B cell (primary cell): ENCODE measurements at places on chromosomes 4 and X. TPM values are rescaled to one million over a fixed set of nuclear protein-coding genes. Genes with fewer than 3 reads are reported as not detected.

GATA1 gene
- not detected in 2 replicates for total RNA-seq

SPANXA2 gene
- not detected in 2 replicates for total RNA-seq

PTCHD1 gene
- not detected in 2 replicates for total RNA-seq

FGFBP1 gene
- not detected in 2 replicates for total RNA-seq

TREX2 gene
- total RNA-seq, result 3.3 and 3.4 TPM in 2 replicates

IQSEC2 gene
- 0.94 and 1.1 TPM in 2 replicates for total RNA-seq

MAGEB17 gene
- not detected in 2 replicates for total RNA-seq

SLITRK4 gene
- not detected in 2 replicates for total RNA-seq

DGAT2L6 gene
- not detected in 2 replicates for total RNA-seq

LRCH2 gene
- total RNA-seq, result not detected in 2 replicates

ASB9 gene
- not detected in 2 replicates for total RNA-seq

SEPSECS gene
- 16.3 and 17.0 TPM in 2 replicates for total RNA-seq

ZFYVE28 gene
- 12.1 and 13.4 TPM in 2 replicates for total RNA-seq

MAGEB2 gene
- not detected in 2 replicates for total RNA-seq

XAGE2 gene
- total RNA-seq, result not detected in 2 replicates

CC2D2A gene
- not detected in 2 replicates for total RNA-seq

SYP gene
- 1.2 TPM in 2 replicates for total RNA-seq

MID1IP1 gene
- 46.2 and 47.8 TPM in 2 replicates for total RNA-seq

HHIP gene
- 0.39 TPM in 1 of 2 replicates, not detected in the other for total RNA-seq

PCDH19 gene
- total RNA-seq, result not detected in 2 replicates

ARHGAP4 gene
- total RNA-seq, result 242 TPM in 2 replicates

CD99 gene
- total RNA-seq, result 133 TPM in 2 replicates

C4orf17 gene
- not detected in 2 replicates for total RNA-seq

TAB3 gene
- 24.4 and 26.5 TPM in 2 replicates for total RNA-seq

CFP gene
- total RNA-seq, result 0.59 and 2.0 TPM in 2 replicates

MEPE gene
- total RNA-seq, result not detected in 2 replicates

FAM53A gene
- total RNA-seq, result 1.8 and 4.2 TPM in 2 replicates

NAP1L3 gene
- total RNA-seq, result 0.12 and 0.17 TPM in 2 replicates

RTL9 gene
- not detected in 2 replicates for total RNA-seq

TMEM185A gene
- total RNA-seq, result 27.5 and 28.6 TPM in 2 replicates

FAM47C gene
- total RNA-seq, result not detected in 2 replicates

DCX gene
- not detected in 2 replicates for total RNA-seq

SLC16A2 gene
- total RNA-seq, result not detected in 2 replicates

CXCL8 gene
- 0.32 and 1.7 TPM in 2 replicates for total RNA-seq

UGT2B15 gene
- not detected in 2 replicates for total RNA-seq

LDB2 gene
- total RNA-seq, result not detected in 2 replicates

CT45A5 gene
- total RNA-seq, result not detected in 2 replicates

SYTL4 gene
- not detected in 2 replicates for total RNA-seq

GLRB gene
- not detected in 2 replicates for total RNA-seq

STK32B gene
- 0.22 and 0.44 TPM in 2 replicates for total RNA-seq

ARHGAP36 gene
- total RNA-seq, result not detected in 2 replicates

SPRY1 gene
- total RNA-seq, result 6.9 and 9.8 TPM in 2 replicates

EFHC2 gene
- 0.17 and 0.47 TPM in 2 replicates for total RNA-seq

GUCY1B1 gene
- 0.10 and 0.19 TPM in 2 replicates for total RNA-seq

ZNF157 gene
- total RNA-seq, result 0.99 and 1.1 TPM in 2 replicates

PNMA6A gene
- 0.20 and 0.39 TPM in 2 replicates for total RNA-seq

TLR10 gene
- 51.5 and 53.4 TPM in 2 replicates for total RNA-seq
